ENCODE measurements at places on chromosomes 1 and 21.

DNA sequence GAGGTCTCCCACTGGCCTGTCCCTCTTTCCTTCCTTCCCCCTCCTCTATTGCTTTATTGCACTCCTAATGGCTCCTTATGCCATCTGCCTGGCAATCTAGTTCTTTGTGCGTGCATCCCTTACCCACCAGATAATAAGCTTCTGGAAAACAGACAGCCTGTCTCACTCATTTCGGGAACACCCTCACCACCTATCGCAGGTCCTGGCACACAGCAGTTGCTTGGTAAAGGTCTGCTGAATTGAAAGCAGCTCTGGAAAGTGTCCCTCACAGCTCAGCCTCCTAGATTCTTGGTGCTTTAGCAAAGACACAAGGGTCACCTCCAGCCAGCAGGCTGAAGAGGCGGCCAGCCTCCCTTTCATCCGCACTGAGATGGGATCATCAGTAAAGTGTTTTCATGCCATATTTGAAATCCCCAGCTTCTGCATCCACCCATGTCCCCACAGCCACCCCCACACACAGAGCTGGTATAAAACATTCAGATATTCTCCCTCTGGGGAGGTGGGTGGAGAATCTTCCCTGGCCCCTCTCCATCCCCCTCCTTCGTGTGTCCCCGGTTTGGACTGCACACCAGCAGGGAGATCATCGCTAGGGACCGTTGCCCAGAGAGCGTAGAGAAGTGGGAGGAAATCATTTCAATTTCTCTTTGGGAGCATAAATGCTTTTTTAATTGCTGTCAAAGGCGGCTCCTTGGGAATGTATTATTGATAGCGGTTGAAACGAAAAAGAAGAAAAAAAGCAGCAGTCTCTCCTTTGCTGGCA is 29.1 kb upstream of the ATP2B4 start:
- no peak for DNase-seq

- DNase-seq = no peak
These were observed 163.7 kb upstream of the EDN2 start for GRCh38 chr1:41648230-41648629.

- no peak for DNase-seq
These were observed 47.0 kb upstream of the ATF3 start for GRCh38 chr1:212561501-212561931.

- no peak for DNase-seq
These were observed 145.7 kb upstream of the TIAM1 start for GRCh38 chr21:31489726-31490125.

DNA sequence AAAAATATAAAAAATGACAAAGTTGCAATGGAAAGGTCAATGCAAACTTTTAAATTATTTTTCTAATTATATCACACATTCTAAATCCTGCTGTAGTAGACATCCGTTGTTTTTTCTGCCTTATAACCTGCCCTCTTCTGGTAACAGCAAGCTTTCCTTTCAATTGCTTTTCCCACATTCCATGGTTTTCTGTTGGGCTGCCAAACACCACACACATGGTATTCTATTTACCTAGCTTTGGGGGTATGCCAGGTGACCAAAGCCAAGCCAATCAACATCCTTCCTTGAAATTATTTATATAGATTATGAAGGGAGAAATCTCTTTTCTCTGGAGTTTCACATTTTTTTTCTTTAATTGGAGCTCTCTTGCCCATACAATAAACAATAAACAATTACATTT is 3.4 kb upstream of the LAMC1 start:
- no peak for DNase-seq

DNA sequence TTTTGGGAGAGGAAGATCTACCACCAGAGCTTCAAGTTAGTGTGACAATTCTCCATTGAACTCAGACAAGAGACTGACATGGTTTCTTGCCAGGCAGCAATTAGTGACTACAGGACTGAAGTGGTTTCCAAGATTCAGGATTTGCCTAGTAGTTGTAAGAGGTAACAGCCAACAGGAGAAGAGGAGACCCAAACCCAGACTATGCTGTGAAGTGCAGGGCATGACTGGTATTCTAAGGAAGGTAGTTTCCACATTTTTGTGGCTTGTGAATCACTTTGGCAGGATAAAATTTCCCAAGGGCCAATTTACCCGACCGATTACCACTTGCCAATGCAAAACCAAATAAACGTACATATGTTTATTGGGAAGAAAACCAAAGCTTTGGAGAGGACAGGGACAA is 14.7 kb upstream of the RAP1A start:
- no peak for DNase-seq

All from NCI-H1105 (cell line).